GM06990 (cell line): ENCODE measurements at places on chromosomes 12 and 14.

- no peak for DNase-seq
Measured at GRCh38 chr12:65208964-65209654, 39.7 kb downstream of the LEMD3 start.

DNA sequence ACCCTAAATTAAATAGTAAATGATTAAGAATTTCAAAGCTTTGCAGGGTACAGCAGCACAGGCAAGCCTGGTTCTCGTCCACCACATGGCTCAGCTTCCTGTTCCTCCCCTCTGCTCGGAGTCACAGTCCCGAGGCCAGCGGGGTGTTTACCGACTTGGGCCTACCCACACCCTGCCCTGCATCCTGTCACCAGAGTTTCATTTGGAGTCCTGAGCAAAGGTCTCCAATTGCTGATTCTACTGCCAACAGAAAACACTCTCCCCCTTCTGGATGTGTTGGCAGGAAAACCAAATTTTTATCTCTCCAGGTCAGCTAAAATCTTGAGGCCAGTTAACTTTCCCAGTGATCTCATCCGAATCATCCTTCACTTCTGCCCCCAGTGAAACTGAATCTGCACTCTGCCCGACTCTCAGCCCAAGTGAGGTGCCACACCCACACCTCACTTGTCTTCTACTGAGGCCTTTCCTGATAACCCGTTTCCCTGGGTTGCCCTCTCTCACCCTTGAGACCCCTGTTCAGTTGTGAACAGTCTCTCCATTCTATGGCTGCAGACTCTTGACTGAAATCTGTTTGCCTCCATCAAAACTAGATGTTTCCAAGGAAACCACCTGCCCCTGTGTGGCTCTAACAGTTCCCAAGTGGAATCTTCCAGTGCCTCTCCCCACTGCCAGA, 71.2 kb downstream of the VCPKMT start:
- DNase-seq: peak; percentile 67

DNA sequence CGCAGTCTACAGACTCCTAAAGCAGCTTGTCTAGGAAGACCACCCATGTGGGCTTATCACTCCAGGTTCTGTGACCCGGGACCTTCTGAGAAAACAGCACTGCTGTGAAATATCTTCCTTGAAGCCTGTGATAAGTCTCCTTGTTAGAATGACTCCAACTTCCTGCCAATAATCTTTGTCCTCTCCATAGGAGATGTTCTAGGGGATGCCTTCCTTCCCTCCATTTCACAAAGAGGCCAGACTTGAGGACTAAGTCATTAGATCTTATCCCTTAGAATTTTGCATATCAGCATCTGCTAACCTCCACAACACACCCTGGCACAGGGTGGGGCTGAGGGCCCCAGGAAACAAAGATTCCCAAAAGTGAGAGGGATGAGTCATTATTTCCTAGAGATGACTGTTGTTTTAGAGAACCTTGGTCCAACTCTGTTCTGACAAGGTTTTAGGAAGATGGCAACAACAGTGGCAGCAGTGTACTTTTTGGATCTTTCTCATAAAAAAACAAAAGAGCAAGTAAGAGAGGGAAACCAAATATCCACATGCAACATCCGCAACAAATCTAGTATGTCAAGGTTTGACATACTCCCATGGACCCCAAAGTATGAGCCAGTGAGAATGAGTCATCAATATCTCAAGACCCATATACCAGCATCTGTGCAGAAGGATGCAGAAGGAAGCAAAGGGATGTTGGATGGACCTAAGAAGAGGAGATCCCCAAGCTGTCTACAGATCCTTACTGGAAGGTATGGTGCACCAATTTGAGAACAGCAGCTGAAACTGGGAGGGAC, 6.0 kb downstream of the LTB4R start:
- no peak for DNase-seq

- DNase-seq: no peak
Measured at GRCh38 chr12:13061377-13061776, 17.2 kb downstream of the FAM234B start.

- peak; percentile 67 for DNase-seq
Measured at GRCh38 chr14:90820958-90821357, 4.7 kb upstream of the TTC7B start.

- no peak for DNase-seq
Measured at GRCh38 chr12:1719139-1719538, 28.3 kb downstream of the ADIPOR2 start.

DNA sequence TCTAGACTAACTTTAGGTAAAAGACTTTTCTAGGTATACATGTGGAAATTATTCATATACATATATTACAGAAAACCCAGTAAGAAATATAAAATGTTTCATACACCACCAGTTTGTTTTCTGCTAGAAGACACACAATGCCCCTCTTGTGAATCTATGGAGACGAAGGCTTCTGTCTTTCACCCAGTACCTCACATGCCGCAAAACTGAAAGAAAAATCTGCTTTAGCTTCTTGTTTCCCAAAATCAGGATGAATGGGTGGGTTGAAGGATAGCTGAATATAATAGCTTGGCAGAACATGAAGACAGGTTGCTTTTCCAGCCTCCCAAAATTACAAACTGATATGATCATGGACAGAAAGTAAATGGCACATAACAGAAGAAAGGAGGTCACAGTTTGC, 1.3 kb downstream of the TAS2R30 start:
- no peak for DNase-seq

GRCh38 chr12:105575235-105575634, 244.7 kb downstream of the C12orf75 start:
- DNase-seq: no peak

- DNase-seq: no peak
Measured at GRCh38 chr12:67034110-67034879, 234.9 kb upstream of the CAND1 start.

DNA sequence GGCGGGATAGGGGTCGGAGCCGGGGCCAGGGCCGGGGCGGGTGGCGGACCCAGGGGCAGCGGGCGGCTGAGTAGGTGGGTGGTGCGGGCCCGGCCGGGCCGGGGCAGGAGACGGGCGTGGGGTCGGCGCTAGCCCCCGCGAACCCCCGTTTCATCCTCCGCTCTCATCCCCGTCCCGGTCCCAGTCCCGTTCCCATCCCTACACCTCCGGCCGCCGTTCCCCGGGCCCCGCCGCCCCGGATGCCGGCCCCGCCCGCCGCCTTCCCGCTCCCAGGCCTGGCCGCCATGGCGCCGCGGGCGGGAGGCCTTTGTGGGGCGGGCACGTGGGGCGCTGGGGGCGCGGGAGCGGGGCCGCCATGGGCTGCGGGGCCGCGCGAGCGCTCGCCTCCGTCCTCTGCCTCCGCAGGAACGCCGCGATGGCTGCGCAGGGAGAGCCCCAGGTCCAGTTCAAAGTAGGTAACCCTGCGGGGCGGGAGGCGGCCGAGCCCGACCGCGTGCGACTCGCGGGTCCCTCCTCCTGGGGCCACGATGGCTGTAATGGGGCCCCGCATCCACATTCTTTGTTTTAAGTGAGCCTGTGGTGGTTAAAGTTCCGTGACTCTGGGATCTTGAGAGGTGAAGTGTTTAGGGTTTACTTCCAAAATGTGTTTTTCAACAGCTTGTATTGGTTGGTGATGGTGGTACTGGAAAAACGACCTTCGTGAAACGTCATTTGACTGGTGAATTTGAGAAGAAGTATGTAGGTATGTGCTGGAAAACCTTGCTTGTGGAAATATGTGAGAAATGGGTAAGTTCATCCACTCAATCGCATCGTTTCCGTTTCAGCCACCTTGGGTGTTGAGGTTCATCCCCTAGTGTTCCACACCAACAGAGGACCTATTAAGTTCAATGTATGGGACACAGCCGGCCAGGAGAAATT, 572 bp downstream of the RAN start:
- DNase-seq: peak; percentile 71
